ENCODE measurements at places on chromosomes 2 and 18.

DNA sequence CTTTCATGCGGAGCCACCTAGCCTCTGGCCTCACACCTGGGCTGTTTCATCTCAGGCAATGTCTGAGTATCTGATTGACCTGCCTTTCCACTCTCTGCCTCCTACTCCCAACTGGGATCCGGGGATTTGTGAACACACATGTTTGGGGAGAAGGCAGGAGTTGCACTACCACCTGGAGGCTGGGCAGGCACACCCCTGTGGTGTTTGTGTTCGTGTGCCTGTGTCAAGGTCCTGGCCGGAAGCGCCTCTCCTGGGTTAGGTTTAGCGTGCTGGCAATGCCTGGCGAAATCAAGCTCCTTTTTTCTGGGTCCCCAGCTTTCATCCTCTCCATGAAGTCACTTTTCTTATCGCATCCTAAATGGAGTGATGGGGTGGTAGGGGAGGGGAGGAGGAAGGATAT, 63.9 kb downstream of the GATA6 start:
- no peak for ATAC-seq

DNA sequence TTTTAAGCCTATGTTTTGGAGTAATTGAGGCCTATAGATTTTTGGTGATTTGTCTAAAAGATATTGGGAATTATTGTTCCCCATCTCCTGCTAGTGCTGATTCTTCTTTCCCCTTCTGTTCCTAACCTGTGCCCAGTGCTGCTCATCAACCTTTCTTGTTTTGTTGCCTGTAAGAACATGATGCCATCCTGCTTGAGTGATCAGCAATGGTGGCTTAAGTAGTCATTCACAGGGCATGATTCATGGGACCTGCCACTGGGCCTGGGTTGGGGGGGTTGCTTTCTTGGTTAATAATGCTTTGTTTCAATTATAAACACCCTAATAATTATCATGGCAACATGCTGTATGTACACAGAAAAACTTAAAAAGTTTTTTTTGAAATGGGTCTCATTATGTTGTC, 562.9 kb upstream of the SETBP1 start:
- ATAC-seq: no peak

DNA sequence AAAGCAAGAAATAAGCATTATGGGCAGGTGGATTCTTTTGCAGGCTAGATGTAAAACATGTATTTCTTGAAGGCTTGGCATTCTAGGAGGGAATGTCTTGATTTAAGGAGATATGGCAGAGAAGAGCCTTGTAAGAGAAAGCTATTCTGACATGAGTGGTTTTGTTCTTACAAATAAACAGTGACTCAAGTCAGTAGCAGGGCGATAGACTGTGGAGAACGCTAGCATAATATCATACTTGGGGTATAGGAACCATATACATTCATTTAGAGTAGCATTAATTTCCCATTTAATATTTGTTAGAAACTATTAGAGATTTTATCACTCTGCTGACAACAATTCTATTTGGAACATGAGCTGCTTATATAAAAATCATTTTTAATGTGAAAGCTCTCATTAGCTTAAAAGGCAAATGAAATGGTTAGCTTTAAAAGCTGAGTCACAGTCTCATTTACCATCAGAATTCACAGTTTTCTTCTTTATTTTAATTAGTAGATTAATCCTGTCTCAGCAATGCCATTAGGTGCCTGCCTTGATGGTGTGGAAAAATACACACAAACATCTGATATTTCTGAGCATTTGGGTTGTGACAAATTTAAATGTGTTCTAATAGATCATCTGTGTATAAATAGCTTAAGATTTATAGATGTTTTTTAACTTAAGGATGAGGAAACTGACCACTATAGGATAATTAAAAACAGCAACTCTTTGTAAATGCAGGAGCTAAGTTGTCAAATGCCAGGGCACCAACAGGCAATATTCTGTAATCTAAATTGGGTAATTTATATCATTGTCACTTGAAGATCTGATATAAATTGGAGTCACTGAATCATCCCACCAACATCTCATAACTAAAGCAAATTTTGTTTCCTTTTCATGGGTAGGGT, 276.7 kb downstream of the PLCL1 start:
- no peak for ATAC-seq

DNA sequence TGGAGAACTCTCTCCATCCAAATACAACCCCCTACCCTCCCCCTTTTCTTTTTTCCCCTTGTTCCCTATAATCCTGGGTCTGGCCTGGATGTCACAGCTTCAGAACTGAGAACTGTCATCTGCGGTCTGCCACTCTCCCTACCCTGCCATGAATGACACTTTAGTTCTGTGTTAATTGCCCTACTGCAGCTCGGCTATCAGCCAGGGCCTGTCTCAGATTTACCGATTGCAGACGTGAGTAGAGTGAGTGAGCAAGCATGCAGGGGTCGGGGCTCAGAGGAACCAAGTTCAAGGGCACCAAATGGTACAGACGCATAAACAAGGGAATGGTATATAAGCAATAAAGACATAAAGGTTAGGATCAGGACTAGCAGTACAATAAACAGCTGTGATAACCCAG, 967.8 kb downstream of the BCL11A start:
- no peak for ATAC-seq

- ATAC-seq: peak; percentile 71
Observed at GRCh38 chr18:10771053-10771709, 245.4 kb downstream of the NAPG start.

DNA sequence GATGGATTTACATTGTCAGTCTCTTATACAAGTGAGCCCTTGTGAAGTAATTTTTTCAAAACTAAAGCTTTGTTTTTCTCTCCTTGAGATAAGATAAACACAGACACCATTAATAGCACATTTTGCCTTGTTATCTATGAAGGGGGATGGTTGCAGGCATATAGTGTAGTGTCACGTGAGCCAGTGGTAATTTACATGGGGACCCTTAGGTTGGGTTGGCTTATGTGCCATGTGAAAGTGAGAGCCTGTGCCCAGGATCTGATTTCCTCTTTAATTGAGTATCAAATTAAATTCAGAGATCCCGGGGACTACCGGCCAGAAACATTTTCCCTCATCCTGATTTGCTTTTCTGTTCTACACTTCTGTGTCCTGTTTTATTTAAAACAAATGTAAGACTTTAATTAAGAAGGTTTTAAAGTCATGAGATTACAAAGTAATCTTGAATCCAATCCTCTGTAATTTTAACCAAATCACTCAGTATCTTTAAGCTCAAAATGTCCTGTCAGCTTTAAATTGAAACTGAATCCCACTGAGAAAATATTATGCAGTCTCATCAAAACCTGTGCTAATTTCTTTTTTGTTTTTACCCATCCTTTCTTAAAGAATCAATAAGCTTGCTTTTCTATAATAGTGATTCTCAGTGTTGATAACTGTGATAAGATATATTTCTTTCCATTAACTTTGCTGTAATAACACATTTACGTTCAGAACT, 63.8 kb downstream of the PTPRM start:
- no peak for ATAC-seq

GRCh38 chr18:7958897-7959146, 391.7 kb downstream of the PTPRM start:
- ATAC-seq: peak; percentile 26

- ATAC-seq: no peak
Observed at GRCh38 chr2:61151436-61151835, 10.6 kb upstream of the C2orf74 start.

DNA sequence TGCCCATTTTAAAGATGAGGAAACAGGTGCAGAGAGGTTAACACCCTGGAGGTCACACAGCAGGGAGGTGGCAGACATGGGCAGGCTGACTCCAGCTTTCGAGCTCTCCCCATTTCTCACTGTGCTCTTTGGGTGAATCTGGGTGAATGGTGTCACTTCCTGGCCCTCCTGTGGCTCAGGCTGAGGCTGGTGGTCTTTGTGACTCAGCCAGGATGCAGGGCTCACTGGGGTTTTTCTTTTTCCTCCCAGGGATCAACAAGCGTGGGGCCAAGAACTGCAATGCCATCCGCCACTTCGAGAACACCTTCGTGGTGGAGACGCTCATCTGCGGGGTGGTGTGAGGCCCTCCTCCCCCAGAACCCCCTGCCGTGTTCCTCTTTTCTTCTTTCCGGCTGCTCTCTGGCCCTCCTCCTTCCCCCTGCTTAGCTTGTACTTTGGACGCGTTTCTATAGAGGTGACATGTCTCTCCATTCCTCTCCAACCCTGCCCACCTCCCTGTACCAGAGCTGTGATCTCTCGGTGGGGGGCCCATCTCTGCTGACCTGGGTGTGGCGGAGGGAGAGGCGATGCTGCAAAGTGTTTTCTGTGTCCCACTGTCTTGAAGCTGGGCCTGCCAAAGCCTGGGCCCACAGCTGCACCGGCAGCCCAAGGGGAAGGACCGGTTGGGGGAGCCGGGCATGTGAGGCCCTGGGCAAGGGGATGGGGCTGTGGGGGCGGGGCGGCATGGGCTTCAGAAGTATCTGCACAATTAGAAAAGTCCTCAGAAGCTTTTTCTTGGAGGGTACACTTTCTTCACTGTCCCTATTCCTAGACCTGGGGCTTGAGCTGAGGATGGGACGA, 13.2 kb downstream of the ITM2C start:
- ATAC-seq: no peak

- ATAC-seq: no peak
Observed at GRCh38 chr2:230178546-230179485, 41.0 kb downstream of the SP110 start.

- no peak for ATAC-seq
Observed at GRCh38 chr2:223176970-223177369, 125.0 kb downstream of the KCNE4 start.

DNA sequence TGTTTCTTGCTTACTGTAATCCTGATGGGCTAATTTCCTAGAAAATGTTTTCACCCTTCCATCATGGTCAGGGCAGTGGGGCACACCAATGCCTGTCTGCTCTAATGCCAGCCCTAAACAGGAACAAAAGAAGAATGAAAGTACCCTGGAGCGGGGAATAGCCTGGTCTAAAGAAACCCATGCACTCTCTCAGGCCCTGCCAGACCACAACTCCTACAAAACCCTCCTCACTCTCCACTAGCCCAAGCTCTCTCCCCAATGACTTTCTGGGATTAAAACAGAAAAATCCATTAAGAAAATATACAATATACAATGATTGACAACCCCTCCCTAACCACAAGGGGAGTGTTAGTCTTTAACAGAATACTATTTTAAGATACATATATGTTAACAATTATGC, 67.6 kb downstream of the AAK1 start:
- ATAC-seq: no peak

DNA sequence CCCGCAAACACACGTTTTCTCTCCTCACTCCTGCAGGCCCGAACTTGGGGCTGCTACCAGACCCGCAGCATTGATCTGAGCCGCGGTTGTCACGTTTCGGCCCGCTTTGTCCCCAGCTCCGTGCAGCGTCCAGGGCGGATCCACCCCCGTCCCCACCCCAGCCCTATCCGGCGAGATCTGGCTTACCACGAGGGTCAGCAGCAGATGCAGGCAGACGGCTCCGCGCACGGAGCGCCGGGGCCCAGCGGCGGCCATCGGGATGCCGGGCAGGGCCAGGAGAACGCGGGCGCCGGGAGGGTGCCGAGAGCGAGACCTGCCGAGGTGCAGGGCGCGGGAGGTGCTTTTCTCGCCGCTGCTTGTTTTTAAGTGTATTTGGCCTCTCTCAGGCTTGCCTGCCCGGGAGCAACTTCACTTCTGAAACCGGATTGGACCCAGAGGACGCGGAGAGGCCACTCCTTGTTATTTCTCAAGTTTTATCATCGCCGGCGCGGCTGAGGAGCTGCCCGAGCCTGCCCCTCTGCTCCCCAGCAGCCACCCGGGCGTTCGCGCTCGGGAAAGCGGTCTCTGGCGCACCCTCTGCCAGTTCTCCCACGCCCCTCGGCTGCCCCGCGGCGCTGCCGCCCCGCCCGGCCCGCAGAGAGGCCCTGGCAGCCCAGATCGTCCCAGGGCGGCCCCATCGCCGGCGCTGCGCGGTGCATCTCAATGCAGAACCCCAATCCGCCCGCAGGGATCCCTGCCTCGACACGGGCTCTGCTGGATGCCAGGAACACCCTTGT, at the start of gene DSC3:
Gene DSC3 (minus strand): TSS at position 337 of the 776 bp plus-strand sequence. CDS start 82 bp downstream, at position 255.
- no peak for ATAC-seq

DNA sequence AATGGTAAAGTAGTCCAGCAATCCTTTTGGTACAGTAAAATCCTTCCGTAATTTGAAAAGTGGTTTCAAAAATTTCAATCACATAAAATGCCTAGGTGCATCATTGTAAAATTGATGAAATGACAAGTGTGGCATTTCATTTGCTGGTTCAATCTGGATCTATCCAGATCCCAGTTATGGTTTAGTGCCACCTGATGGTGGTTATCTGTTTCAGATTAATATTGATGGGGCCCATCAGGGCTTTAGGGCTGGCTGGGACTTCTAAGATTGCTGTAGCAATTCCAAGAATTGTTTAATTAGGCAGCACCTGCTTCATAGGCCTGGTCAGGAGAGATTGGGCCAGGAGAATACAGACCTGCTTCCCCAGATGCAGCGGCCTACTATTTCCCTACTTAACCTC, 55.5 kb upstream of the PIK3C3 start:
- no peak for ATAC-seq

- no peak for ATAC-seq
Observed at GRCh38 chr2:70937866-70938585, 2.3 kb downstream of the ATP6V1B1 start.

GRCh38 chr2:60510713-60511112, 42.7 kb downstream of the BCL11A start:
- ATAC-seq: no peak

Measured in activated T-helper 17 cell treated with anti-CD3 and anti-CD28 coated beads, Interleukin-2, amount 50 U/mL, for 72 hours (primary cell).